ENCODE measurements at places on chromosomes 3 and 15.
A peak's percentile ranks its signal among the peaks of the same experiment; 100 is the strongest.

GRCh38 chr3:153749070-153749610 is 372.1 kb upstream of the ARHGEF26 start:
- DNase-seq: no peak

- peak; percentile 76 for DNase-seq
These were observed 41.5 kb downstream of the DLG1 start for GRCh38 chr3:197256836-197257444.

DNA sequence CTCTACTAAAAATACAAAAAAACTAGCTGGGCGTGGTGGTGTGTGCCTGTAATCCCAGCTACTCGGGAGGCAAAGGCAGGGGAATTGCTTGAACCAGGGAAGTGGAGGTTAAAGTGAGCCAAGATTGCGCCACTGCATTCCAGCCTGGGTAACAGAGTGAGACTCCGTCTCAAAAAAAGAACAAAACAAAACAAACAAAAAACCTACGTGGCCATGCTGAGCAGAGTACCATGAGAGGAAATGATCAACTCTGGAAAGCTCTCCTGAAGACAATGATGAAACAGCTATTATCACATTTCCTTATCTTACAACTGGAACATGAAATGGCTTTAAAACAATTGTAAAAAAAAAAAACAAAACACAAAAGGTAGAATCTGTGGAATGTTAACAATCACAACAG is 75.2 kb downstream of the CHSY1 start:
- DNase-seq: peak; percentile 87

DNA sequence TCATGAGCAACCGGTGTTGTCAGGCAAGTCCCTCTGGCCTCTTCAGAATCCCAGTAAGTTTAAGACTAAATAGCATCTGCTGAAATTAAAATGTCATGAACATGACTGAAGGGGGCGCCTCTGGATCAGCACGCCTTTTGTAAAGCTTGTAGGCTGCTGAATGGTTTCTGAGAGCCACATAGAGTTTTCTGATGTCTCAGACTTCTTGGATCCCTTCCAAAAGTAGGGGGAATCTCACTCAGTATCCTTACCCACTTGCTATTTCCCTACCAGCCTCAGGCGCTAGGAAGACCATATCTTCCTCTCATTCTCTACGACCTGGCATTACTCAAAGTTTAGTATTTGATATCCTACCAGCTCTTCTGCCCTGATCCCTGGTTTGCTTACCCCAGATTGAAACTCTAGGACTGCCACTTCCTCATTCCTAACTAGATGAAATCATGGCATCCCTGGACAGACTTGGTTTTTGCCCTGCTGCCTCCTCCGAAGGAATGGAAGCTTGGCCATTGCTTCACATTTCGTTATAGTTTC is 62.7 kb upstream of the CD47 start:
- DNase-seq: peak; percentile 34

DNA sequence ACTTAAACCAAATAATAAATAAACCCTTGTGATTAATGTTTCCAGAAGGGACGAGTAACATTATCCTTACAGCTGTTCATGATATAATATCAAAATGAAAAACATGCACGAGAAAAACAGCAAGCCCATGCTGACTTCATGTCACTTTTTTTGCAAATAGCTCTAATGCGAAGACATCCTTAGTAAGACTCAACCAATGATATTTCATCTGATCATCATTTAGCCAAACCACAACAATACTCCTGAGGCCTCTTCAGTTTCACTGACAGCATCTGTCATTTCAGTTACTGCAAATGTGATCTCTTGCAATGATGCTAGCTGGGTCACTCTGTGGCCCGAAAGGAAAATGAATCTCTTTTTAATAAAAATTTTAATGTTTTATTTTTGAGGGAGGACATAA is 74.0 kb downstream of the POLR2M start:
- DNase-seq: no peak

- DNase-seq: no peak
These were observed 1.9 kb downstream of the DMXL2 start for GRCh38 chr15:51620641-51621040.

- no peak for DNase-seq
These were observed 528.7 kb downstream of the SOX2 start for GRCh38 chr3:182240474-182240873.

DNA sequence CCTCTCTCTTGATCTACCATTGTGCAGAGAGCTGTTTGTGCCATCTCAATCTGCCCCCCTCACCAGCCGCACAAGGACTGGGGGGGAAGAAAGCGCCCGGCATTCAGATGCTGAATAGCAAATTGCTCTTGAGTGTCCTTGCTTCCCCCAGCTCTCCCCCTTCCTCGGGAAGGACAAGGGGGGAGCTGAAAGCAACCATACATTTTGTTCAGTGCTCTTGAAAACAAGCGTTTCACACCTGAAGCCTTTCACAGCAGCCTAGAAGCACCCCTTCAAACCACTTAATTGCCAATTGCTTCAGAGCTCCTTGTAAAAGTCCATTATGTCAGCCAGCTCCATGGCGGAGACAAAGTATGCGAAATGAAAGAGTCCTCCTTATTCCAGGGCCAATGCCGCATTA is 540.1 kb downstream of the NR2F2 start:
- no peak for DNase-seq

- DNase-seq: no peak
These were observed 45.7 kb downstream of the ADAMTS17 start for GRCh38 chr15:100295939-100296565.

DNA sequence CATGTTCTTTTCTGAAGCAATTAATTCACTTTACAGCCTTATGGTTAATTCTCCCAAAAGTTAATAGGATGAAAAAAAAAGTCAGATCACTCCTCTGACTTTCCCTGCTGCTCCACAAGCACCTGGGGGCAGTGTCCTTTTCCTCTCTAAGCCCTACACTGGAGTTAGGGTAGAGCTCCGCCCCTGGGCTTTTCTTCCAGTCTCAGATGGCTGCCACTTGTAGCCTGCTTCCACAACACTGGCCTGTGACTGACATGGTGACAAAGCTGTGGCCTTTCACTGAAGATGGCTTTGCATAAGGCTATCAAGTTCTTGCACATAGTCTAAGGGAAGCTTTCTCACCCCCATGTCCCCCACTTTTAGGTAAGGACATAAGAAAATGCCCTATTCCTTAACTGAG is 1.3 kb upstream of the MON1A start:
- no peak for DNase-seq

DNA sequence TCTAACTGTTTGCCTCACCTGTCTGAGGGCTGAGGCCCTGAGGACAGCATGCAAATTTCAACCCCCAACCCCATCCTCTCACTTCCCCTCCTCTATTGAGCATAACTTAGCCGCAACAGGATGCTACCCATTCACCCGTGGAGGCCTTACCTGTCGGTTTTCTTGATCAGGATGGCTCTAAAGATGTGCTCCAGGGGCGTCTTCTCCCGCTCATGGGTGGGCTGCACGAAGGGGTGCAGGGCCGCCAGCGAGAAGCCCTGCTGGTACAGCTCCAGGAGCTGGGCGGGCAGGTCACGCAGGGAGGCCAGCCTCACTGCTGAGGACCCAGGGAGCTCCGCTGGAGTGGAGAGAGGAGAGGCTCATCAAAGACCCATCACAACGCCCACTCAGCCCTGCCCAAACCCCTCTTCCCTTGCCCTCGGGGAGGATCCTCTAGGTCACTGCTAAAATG is 79.8 kb downstream of the RFTN1 start:
- DNase-seq: no peak

- peak; percentile 73 for DNase-seq
These were observed 13.0 kb upstream of the TJP1 start for GRCh38 chr15:29835301-29835700.

- DNase-seq: no peak
These were observed 246.0 kb downstream of the ISL2 start for GRCh38 chr15:76582550-76582949.

DNA sequence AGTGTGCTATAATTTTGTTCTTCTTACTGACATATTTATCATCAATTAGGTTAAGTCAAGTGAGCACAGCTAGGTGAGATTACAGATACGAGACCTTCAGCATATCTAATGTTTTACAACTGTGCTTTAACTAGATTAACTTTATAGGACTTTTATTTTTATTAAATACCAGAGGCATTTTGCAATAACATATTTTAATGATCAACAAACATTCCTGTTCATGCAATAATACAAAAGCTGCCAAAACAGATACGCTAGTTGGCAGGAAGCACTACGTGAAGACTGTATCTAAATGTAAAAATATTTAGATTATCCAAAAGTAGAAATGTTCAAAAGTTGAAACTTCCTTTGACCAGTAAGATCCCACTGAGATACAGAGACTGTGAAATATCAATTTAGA is 139.1 kb downstream of the CBLB start:
- DNase-seq: peak; percentile 49

DNA sequence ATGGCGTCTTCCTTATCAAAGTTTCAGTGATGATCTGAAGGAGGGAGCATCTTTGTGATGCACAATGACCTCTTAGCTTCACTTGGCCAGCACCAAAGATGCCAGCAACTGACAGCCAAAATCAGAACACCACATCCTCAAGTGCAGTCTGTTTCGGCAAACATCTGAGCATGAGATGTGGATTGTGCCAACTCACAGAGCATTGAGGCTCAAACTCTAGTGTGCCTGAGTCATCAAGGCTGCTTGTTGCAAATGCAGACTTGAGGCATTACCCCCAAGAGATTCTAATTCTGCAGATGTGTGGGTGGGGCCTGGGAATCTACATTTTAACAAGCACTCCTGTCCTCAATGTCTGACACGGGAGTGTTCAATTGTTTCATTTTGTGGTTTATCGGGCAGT is 35.8 kb downstream of the ABHD5 start:
- no peak for DNase-seq

- DNase-seq: peak; percentile 92
These were observed 29.7 kb upstream of the KLF13 start for GRCh38 chr15:31296646-31297574.

DNA sequence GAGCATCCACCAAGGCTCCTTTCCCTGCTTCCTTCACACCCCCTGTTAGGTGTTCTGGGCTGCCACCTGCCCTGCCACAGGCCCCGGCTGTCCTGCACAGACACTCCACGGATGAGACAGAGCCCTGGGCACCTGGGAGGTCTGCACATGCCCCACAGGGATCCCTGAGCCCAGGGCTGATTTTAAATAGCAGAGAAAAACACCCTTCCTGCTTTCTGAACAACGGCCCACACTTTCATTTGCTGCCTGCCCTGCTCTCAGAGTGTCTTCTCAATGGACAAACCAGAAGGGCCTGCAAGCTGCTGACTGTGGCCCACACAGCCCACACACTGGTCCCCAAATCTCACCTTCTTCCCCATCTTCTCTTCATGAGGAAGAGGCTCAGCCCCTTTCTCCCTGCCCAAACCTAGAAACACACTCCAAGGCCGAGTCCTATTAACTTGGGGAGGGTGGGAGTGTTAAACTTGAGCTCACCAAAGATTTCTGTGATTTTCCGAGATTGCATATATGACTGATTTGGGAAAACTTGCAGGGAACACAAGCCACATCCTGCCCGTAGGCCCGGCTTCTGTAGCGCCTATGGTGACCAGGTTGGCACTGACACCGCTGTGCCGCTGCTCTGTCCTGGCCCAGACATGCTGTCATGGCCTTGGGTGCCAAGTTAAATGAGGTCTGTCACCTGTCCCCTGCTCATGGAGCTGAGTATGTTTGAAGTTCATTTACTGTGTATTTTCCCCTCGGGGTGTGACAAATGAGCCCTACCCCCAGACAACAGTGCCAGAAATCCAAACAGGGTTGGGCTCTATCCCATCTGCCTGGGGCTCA is 47.2 kb upstream of the KLF13 start:
- no peak for DNase-seq

GRCh38 chr3:139285691-139286090 is 58.1 kb upstream of the MRPS22 start:
- DNase-seq: no peak

DNA sequence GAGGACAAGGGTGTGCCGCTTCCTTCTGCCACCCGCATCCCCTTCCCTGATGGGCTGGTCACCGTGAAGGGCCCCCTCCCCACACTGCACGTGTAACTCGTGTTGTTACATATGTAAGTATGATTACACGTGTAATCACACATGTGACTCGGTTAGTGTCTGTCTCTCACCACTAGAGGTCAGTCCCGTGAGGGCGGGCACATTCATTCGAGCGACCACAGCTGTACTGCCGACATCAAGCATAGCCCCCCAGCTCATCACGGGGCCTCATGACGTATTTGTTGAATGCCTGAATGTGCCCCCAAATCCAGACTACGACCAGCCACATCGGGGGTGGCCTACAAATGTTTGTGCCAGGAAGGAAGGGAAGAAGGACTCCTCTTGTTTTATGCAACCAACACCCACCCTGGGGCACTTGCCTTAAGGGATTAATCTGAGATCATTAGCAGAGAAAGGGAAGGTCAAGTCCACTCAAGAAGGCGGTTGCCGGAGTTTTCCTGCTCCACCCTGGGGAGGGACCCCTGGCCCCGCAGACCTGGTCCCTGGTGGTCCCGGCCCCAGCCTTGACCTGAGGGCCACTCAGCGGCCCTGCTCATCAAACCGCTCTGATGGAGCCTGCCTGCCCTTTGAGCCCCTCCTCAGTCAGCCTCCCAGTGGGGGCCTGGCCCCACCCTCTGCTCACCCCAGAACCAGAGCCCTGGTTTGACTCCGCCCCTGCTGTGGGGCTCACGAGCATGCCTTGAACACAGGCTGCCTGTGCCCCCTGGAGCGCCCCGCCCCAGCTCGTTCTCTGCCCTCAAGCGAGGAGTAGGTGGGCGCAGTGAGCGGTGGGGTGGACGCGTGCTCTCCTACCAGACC is 52.8 kb downstream of the RGMA start:
- peak; percentile 34 for DNase-seq

DNA sequence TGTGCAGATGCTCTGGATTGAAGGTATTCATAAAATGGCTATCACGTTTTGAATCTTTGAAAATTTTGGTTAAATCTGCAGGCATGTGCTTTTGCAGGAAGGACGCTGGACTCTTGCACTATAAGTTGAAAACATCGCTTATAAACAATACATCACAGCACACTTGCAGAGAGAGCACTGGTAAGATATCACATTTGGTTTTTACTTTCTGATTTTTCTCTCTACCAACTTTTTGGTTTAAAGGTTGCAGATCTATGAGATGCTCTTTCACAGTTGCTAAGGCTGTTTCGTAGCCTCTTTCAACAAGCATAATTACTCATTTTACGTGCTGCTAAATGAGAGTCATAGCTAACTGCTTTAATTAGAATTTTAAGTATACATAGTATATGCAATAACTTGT is 724.4 kb upstream of the ARRDC4 start:
- DNase-seq: no peak

DNA sequence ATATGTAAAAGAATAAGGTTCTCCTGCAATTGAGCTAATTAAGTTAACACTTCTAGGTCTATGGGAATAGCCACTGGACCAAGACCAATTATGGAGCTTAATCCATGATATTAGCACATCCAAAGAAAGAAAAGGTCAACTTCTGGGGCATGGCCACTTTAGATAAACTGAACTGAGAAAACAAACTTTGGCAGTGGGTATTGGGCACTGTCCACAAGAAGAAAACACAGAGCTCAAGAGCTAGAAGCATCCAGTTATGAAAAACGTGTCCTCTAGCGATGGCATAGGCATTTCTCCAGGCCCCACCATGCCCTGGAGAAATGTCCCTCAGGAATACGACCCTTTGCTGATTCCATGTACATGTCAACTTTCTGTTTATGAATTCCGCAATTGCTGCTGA is 87.8 kb downstream of the THRB start:
- no peak for DNase-seq

- DNase-seq: peak; percentile 89
These were observed 145.4 kb downstream of the KLHL25 start for GRCh38 chr15:85649372-85649771.
